ENCODE measurements at places on chromosomes 6 and 20.

GRCh38 chr6:156996265-156996664 is 219.1 kb downstream of the ARID1B start:
- DNase-seq: no peak

- DNase-seq: no peak
Measured at GRCh38 chr6:32401284-32401963, 5.6 kb downstream of the BTNL2 start.

DNA sequence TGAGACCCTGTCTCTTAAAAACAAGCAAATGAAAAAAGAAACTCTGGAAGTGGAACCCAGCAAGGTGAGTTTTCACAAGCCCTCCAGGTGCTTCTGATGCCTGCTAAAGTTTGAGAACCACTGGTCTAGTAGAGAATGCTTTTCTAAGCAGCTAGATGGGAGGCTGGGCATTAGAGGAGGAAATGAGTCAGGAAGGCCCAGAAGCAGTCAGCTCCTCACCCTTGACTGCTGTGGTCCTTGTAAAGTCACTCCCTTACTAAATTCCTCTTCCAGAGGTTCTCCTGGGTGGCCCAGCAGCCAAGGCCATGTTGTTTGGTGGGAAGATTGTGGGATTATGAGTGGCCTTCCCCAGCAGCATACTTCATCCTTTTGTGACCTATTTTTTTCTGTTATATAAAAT is 52.0 kb upstream of the FYN start:
- no peak for DNase-seq

- DNase-seq: no peak
Measured at GRCh38 chr20:37228656-37229055, 33.0 kb downstream of the GHRH start.

- no peak for DNase-seq
Measured at GRCh38 chr6:2665146-2666070, 85.3 kb downstream of the MYLK4 start.

- DNase-seq: no peak
Measured at GRCh38 chr6:67643281-67643680, 991.8 kb upstream of the ADGRB3 start.

GRCh38 chr6:160951187-160952030 is 40.2 kb upstream of the MAP3K4 start:
- DNase-seq: no peak

GRCh38 chr20:8346700-8347270 is 214.7 kb downstream of the PLCB1 start:
- DNase-seq: no peak

- DNase-seq: no peak
Measured at GRCh38 chr6:167758309-167759023, 68.2 kb upstream of the AFDN start.

DNA sequence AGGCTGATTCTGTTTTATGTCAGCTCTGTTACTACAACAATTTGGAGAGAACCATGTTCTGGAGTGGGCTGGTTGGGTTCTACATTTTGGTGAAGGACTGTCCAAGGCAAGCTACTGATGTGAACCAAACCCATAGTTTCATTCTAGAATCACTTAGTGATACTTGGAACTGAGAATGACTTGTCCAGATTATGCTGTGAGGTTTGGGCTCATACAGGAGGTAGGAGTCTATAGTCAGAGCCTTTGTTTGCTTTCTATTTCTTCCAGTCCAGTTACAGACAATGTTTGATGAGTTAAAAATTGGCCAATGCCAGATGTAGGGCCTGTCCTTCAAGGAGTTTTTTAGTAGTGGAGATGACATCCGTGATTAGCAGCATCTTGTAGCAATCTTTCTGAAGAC is 97.9 kb downstream of the LRRC1 start:
- DNase-seq: no peak

DNA sequence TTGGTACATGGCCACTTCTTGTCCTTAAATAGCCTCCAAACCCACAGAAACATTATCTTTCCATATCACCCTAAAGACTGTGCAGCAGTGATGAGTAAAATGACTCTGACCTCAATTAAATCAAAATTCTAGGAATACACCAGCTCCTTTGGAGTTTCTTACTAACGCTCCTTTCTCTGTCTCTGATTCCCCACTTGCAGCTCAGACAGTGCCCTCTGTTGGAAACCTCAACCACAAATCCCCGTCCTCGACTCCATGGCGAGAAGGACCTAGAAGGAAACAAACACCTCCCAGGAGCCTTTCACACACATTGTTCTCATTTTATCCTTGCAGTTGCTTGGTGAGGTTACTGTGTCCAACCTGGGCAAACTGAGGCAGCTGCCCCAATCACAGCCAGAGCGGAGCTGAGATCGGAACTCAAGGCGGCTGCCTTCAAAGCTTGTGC is 17.7 kb upstream of the PARD6B start:
- no peak for DNase-seq

DNA sequence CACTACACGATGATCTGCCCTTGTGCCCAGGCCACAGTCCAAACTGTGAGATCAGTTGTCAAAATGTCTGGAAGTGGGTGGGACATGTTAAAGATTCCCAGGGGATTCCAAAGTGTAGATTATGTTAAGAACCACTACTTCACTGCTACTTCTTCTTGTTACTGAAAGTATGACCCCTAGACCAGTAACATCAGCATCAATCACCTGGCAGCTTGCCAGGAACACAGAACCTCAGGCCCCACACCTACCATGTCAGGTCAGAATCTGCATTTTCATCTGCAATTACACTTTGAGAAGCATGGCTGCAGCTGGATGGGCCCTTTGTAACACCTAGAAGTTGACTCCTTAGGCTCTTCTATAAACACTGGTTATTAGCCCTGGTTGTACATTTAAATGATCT is 36.1 kb downstream of the RFPL4B start:
- no peak for DNase-seq

GRCh38 chr6:113809826-113810225 is 47.3 kb upstream of the MARCKS start:
- no peak for DNase-seq

GRCh38 chr20:59571151-59571550 is 33.2 kb upstream of the PHACTR3 start:
- DNase-seq: no peak

DNA sequence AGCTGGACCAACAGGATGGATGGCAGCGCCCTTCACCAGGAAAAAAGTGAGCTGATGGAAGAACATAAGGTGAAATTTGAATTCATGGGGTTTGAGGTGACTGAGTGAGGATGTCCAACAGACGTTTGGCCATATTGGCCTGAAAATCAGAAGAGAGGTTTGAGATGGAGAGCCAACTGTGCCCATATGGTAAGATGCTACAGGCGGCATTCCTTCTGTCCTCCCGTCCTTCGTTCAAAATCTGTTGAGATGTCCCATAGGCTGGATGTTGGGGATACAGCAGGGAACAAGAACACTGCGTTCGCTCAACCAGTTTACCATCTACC is 468 bp upstream of the CMTR1 start:
- DNase-seq: no peak

DNA sequence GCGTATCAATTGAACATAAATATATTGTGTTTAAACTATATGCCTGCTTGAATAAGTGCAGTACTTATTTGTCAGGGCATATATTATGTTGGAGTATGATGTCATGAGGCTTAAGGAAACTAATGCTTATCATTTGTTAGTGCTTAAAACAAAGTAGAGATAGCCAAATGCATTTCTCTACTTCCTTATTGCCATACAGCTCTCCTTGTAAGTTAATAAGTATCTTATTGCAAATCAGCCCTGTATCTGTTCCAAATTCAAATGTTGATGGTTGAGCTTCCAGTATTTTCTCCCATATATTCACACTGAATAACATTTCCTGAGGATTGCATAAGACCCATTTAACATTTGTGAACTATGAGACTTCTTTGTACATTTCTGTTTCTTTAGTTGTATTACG is 57.8 kb downstream of the CARMIL1 start:
- DNase-seq: no peak

- DNase-seq: no peak
Measured at GRCh38 chr6:138099832-138100231, 7.4 kb downstream of the PERP start.

- DNase-seq: no peak
Measured at GRCh38 chr6:90765895-90766294, 179.0 kb upstream of the MAP3K7 start.

- no peak for DNase-seq
Measured at GRCh38 chr6:87588756-87589407, 905 bp downstream of the RARS2 start.

DNA sequence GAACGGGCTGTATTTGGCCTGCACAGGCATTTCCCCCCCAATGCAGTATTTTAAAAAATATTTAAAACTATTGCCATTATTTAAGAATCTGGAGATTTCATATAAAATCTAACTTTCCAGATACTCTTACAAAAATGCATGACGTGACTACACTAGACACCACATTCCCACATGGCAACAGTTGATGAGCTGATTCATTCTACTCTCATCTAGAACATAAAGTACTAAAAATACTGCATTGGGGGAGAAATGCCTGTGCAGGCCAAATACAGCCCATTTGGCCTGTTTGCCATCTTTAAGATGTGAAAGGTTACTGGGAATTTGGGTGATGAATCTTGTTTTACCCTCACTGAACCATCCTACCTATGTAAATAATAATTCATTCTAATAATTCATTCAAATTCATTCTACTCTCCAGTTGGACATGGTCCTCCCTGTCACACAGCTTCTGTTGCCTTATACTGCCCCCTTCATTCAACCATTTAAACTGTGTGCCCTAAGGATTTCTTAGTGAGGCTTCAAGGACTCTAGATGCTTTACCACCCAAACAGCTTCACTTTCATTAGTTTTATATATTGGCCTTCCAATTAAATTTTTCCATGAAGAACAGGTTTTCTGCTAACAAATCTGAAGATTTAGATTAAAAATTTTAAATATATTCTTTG is 6.9 kb upstream of the ZSCAN16 start:
- no peak for DNase-seq

DNA sequence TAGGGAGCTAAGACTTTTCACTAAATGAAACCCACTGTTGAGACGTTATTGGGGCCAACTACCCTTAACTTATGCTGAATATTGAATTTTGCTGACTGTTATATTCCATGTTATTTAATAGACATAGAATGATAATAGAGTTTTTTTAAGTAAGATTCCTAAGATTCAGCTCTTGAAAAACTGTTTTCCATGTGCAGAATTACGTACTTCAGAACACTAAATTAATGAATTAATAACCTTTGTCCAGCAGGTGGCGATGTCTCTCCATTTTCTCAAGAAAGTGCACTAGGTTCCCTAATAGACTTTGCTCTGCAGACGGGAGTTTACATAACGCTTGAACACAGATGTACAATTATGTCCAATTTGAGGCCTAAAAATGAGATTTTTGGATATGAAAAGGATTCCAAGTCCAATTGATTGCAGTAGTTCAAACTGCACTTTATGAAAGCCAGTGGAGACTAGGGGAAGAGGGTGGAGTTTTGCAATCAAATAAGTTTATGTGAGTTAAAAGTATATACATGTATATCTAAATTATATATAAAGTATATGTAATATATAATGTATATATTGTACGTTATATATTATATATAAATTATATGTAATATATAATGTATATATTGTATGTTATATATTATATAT is 282.1 kb downstream of the UST start:
- peak; percentile 62 for DNase-seq

GRCh38 chr6:92723390-92723931 is 695.9 kb downstream of the EPHA7 start:
- no peak for DNase-seq

GRCh38 chr6:3385660-3386151 is 71.1 kb downstream of the SLC22A23 start:
- DNase-seq: no peak

DNA sequence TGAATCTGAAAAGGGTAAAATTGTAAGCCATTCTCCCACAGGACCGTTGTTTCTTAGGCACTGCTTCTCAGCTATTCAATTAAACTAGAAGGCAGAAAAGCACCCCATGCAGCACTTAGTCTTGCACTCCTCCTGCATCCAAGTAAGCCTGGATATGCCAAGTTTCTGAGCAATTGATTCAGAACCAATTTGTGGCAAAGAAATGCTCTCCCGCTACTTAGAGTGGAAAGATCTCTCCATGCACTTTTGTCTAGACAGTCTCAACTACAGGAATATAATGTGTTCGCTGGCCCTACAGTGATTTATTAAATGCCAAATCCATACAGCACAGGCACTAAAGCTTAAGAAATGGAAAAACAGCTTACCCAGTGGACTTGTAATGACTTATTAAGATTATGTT is 338.5 kb downstream of the HACE1 start:
- DNase-seq: no peak

GRCh38 chr6:36244641-36245280 is 25.1 kb upstream of the PNPLA1 start:
- DNase-seq: no peak

GRCh38 chr6:117911150-117911549 is 4.1 kb downstream of the SLC35F1 start:
- DNase-seq: no peak

DNA sequence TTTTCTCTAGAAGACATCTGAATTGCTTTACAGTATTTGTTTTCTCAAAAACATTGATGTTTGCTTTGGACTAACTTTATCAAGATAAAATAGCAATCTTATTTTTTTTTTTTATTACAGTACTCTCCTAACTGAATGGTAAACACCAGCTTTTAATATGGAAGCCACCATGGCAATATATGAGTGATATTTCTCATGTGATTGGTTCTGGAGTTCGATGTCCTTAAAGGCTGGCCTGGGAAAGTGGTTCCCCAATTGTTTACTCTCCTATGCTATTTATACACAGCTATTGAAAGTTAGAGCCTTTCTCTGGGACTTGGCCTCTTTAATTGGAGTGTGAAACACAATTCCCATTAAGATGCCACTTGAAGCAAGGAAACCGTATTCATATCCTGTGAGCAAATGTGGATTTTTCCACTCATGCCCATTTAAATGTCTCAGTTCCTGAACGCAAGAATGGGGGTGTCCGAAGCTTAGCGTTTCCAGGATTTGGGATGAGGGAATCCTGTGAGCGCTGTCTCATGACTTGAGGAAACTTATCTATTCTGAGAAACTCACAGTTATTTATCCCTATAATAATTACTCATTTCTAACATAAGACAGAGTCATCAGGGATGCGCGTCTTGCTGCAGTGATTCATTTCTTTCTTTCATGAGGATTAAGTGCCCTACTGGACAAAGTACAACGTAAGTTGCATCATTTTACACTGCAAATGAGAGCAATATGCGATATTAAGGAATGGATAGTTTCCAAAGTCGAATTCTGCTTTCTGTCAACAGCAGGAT is 143.3 kb upstream of the PREP start:
- DNase-seq: no peak

GRCh38 chr6:45920819-45921511 is 94.7 kb downstream of the CLIC5 start:
- no peak for DNase-seq

DNA sequence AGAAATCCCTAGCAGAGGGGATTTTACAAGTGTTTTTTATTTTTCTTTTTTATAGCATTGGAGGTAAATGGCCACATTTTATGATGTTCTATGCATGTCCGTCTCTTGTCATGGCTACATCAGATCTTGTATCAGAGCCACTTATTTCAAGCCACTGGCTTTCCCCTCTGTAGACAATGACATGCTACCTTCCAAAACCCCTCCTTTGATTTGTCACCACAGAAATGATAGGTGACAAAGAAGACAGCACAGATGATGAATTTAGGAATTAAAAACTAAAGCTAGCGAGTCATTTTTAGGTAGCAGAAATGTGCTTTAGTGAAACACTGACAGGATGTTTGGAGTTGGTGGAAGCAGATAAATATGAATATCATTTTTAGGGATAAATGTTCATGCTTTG is 20.8 kb downstream of the PLCB1 start:
- no peak for DNase-seq
